ENCODE measurements at places on chromosomes 5 and 9.

DNA sequence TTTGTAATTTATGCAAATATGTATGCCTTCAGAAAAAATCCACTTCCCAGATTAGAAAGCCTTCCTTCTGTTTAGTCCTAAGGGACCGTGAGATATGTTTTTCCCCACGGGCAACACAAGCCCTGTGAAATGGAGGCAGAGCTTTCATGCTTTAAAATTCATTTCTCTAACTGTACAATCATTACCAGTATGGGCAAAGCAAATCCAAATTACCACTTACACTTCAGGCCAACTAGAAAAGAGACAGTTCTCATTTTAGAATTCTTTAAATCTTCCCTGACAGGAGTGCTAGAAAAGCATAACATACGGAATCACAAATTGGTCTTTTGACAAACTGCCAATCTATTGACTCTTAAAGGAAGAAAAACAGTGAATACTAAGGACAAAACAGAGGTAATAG lies 20.5 kb upstream of the TNPO1 start:
- no peak for DNase-seq

- no peak for DNase-seq
These were observed 22.7 kb downstream of the COL27A1 start for GRCh38 chr9:114178076-114178475.

GRCh38 chr5:149857499-149857898 lies 87.1 kb downstream of the PDE6A start:
- no peak for DNase-seq

DNA sequence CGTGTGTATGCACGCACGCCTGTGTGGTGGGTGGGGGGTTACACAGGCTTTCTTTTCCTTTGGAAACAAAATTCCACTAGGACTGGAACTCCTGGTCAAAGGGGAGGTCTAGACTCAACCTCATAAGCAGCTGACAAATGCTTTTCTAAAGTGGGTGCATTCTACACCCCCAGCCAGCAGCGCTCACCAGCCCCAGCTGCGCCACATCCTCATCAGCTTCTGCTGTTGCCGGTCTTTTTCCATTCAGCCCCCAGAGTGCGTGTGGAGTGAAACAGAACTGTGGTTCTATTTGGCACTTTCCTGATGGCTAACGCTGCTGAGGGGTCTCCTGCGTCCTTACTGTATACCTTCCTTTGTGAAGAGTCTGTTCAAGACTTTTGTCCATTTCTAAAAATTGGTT lies 77.6 kb upstream of the SARDH start:
- no peak for DNase-seq
